ENCODE measurements at places on chromosomes 2 and 18. TPM values are rescaled to one million over a fixed set of nuclear protein-coding genes. Genes with fewer than 3 reads are reported as not detected.

DNA sequence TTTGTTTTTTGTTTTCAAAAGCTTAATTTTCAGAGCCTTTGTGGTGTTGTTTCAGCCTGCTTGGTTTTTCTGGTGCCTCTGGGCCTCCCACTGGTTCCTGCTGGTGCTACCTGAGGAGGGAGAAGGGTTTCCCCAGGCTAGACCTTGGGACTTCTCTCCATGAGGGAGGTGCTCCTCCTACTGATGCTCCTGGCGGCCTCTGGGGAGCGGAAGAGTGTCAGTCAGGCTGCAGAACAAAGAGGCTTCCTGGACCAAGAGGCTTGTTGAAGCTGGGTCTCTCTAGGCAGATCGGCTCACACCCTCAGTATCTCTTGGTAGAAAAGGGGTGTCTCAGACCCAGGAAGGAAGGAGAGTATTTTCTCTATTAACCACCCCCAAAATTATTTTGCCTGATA lies 32.2 kb downstream of the RFX8 start:
- H3K27me3 ChIP-seq = no peaks in the 10 kb centered on the region
- H3K36me3 ChIP-seq = no peaks in the 10 kb centered on the region
- no peak for DNase-seq
- H3K4me3 ChIP-seq = no peak overlapping the region

DNA sequence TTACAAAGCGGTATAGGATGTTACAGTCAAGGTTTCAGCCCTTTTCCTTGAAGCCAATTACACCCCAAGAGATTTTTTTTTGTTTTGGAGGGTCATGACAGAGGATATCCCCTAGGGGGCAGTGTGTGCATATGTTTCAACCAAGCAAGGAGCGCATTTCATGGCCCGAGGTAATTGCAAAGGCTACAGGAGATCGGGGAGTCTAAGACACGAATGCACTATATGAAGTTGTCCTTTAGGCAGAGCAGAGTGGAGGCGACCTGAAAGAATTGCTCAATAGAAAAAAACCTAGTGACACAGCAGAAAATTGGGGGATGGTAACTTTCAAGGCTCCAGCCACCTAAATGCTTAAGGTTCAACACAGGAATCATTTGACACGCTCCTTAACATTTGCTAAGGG lies 219.8 kb upstream of the PARD3B start:
- no peak overlapping the region for H3K4me3 ChIP-seq
- H3K36me3 ChIP-seq = no peaks in the 10 kb centered on the region
- no peaks in the 10 kb centered on the region for H3K27me3 ChIP-seq
- no peak for DNase-seq
- H3K27ac ChIP-seq = no peak overlapping the region
- peaks cover 10% of the 10 kb centered on the region for H3K4me1 ChIP-seq

The UGT1A3 gene
- 3.1 TPM for total RNA-seq

DNA sequence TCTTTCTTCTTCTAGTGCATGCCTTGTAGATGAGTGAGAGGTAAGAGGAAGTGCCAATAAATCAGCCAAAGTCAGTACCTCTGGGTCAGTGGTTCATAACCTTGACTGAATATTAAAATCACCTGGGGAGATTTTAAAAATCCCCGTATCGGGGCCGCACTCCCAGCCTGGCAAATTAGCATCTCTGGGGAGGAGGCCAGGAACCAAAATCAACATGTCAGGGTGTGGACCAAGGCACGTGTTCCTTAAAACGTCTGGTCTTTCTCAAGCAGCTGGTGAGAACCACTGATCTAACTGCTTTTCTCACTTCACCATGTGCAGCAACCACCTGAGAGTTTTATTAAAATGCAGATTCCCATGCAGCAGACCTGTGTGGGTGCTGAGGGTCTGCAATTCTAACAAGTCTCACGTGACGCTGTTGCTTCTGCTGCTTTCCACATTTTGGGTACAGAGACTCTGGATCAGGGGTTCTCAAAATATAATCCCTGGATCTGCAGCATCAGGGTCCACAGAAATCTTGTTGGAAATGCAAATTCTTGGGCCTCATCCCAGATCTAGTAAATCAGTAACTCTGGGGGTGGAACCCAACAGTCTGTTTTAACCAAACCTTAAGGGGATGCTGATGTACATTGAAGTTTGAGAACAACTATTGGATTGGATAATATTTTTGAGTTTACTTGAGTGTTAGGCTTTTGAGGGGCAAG lies 49.5 kb downstream of the CHST9 start:
- H3K27me3 ChIP-seq = no peaks in the 10 kb centered on the region
- no peaks in the 10 kb centered on the region for H3K4me1 ChIP-seq
- H3K27ac ChIP-seq = no peak overlapping the region

- H3K4me1 ChIP-seq = no peaks in the 10 kb centered on the region
- H3K36me3 ChIP-seq = no peaks in the 10 kb centered on the region
- no peak for DNase-seq
- no peak overlapping the region for H3K4me3 ChIP-seq
- H3K27ac ChIP-seq = no peak overlapping the region
Measured at GRCh38 chr2:235842941-235843340, 325.2 kb downstream of the GBX2 start.

DNA sequence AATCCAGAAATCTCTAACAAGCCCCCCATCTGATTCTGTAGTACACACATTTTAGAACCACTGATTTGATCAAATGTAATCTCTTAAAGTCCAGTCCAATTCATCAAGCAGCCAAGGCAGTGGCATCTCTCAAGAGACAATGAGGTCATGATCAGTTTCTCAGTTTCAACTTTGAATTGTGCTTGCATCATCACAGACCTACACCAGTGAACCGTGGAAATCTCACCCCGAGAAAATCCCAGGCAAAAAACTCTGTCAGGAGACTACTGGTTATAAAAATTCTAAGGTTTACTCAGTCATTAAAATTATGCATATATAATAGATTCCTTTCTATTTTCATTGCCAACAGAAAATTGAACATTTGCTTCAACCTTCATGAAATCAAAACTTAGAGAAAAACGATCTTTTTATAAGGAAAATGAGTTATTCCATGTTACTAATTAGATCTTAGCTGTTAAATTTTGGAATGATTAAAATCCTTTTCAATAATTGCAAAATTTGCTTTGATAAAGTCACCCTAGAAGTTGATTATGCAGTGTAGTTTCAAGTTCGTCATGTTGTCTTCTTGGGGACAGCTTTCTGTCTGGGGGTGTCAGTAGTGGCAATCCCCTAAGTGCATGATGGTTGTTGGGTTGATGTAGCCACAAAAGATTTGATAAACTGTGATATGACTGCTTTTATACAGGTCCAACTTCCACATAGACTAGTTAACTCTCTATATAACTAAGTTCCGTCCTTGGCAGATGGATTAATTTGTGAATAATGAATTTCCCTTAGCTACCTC lies 235.0 kb downstream of the CAMKMT start:
- no peak overlapping the region for H3K27ac ChIP-seq
- DNase-seq = no peak
- H3K27me3 ChIP-seq = no peaks in the 10 kb centered on the region
- no peak overlapping the region for H3K4me3 ChIP-seq

- H3K36me3 ChIP-seq = no peaks in the 10 kb centered on the region
- H3K4me3 ChIP-seq = no peak overlapping the region
- no peaks in the 10 kb centered on the region for H3K4me1 ChIP-seq
- no peaks in the 10 kb centered on the region for H3K27me3 ChIP-seq
- no peak overlapping the region for H3K27ac ChIP-seq
Measured at GRCh38 chr2:171778515-171778914, 91.2 kb downstream of the DYNC1I2 start.
